Sigmoid colon (tissue), 7 donors: ENCODE measurements at places on chromosomes 11 and 22.

- DNase-seq: no peak
These were observed 10.5 kb downstream of the EMSY start for GRCh38 chr11:76455331-76455730.

DNA sequence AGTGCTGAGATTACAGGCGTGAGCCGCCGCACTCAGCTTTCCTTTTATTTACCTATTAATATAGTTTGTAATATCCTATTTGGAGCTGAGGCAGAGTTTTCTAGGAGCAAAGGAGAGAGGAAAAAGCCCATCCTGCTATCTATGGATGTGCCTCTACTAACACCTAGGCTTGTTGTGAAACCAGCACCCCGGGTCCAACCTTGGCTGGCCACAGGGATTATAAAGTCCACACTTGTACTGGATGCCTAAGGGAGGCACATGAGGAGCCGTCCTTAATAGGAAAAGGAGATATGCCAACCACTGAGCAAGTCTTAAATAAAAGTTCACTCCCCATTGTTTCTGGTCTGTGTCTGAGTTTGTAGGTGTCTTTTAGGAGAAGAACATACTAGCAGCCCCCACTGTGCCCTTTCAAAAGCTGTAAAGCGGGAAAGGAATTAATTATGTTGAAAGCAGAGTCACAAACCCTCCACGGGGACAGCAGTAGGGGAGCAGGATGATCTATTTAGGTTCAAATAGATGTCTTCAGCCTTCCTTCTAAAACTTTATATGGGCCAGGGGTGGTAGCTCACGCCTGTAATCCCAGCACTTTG, 29.3 kb downstream of the RRP7A start:
- no peak for DNase-seq

DNA sequence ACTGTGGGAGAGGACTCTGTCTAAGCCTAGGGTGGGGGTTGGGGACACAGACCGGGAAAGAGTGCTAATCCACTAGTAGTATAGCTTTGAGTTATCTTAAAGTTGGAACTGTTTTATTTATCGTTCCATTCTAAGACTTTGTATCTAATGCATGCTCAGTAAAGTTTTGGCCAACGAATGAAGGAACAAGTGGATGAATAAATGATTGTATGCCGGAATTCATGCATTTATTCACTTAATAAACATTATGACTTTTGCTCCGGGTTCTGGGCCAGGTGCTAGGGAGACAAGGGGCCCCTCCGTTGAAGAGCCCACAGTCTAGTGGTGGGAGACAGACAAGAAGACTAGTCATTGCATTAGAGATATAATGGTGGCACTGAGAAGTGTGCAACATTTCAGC, 645 bp downstream of the RNF121 start:
- DNase-seq: no peak

GRCh38 chr22:28714043-28714628, 27.5 kb downstream of the CHEK2 start:
- no peak for DNase-seq
